ENCODE measurements at places on chromosomes 11 and 22.
A peak's percentile ranks its signal among the peaks of the same experiment; 100 is the strongest.

DNA sequence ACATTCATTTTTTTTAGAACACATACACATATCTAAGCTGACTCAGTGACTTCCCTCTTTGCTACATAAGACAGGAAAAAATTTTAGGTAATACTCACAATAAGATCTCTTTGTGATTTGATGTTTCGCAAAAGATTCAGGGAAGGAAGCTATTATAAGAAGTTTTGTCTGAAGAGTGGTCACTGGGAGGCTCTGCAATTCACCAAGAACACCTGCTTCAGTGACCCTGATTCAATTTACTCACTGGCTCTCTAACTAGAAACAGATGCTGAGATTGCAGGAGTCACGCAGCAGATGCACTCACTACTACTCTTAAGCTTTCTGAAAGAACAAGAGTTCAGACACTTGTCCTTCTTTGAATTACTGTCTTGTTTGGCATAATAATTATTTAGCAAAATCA, 193.6 kb upstream of the DDI1 start:
- no peak for DNase-seq

- no peak for DNase-seq
Observed at GRCh38 chr11:87180742-87181141, 143.0 kb downstream of the TMEM135 start.

DNA sequence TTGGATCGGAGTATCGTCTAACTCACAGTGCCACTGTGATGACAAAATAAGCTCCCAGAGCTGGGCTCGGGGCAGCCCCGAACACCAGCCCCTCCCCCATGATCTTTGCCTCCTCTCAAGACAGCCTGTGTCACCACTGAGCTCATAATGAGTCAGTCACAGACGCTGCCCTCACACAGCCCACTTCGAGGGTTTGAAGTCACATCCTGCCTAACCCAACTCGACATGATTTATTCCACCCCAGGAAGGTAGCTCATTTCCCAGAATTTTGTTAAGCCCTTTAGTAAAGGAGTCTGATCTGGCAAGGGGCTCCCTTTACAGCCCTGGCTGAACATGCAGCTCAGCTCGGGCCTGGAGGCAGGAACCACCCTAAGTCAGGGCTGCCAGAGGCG, 22.8 kb downstream of the MYH9 start:
- peak; percentile 83 for DNase-seq

DNA sequence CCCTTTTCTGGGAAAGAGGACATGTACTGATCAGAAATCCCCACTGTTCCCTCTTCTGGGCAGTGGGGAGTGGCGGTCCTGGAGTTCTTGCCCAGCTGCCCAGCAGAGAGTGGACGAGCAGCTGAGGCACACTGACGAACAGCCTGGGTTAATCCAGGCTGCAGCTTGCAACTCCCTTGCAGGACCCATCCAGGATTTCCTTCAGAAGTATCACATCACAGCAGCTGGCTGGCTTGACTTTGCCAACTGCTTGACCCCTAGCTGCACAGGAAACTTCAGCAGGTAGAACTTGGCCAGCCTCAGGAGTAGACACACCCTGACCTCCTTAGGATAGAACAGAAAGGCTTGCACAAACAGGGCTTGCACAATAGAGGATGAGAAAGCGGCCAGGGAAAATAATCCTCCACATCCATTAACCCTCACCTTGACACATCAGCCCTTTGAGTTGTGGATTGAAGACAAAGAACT, 27.9 kb upstream of the FZD4 start:
- no peak for DNase-seq

DNA sequence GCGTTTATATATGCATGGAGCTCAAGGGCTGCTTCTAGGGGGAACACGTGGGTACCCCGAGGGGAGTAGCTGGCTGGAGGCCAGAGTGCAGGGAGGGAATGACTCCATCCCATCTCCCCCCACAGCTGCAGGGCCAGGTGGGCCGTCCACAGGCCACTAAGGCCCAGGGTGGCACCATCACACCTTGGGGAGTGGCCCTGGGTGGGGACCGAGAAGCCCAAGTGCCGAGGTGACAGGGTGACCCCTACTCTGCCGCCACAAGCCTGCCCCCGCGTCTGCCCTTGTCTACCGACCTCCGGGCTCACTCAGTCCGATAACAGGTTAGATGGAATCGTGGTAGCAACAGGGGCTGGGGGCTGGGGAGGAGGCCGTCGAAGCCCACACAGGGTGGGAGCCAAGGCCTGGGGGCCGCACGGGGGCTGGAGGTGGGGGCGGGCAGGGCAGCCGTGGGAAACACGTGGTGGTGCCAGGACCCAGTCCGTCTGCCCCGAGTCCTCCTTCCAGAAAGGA, 125.7 kb downstream of the KCNQ1OT1 start:
- DNase-seq: no peak

DNA sequence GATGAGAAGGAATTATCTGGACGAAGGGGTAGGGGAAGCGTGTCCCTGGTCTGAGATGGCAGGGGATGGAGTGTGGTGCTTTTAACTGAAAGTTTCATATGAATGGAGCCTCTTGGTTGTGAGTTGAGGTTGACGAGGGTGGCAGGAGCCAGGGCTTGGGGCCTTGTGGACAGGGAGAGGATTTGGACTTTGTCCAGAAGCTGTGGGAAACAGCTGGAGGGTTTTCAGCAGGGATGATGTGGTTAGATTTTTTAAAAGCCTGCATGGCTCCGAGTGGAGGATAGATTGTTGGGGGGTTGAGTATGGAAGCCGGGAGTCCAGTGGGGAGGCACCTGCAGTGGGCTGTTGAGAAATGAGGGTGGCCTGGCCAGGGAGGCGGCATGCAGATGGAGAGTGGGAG, 24.8 kb downstream of the MYO7A start:
- no peak for DNase-seq

GRCh38 chr11:7143908-7144307, 55.1 kb downstream of the RBMXL2 start:
- no peak for DNase-seq

GRCh38 chr11:101051677-101052076, 77.9 kb downstream of the PGR start:
- DNase-seq: no peak

- DNase-seq: no peak
Observed at GRCh38 chr22:45094825-45095224, 68.9 kb upstream of the NUP50 start.

DNA sequence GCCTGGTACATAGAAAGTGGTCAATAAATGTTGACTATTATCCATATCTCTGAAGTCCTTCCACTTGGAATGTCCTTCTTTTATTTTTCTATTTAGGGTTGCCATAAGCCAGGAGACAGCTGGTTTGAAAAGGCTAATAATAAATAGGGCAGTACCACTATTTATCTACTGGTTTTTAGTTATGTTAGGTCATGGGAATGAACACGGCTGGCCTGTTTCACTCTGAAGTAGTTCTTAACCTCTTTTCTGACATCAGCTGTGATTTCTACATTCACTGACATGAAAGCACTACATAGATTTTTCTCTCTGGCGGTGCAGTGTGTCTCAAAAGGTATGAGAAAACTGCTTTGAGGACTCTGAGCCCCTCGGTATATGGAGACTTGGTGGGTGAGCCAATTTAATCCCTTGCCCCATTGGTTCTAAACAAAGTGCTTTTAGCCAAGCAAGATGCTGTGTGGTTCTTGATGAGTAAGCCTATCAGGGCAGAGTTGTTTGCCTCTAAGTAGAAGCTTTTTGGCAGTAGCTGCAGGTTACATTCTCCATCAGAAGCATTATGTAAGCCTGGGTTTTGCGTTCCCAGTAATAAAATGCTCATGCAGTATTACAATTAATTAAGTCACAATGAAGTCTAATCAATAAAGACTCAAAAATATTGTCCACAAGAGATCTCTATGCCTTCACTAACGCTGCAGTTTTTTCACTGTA, 48.7 kb upstream of the APOA1 start:
- no peak for DNase-seq

GRCh38 chr22:42889304-42889703, 32.2 kb upstream of the ARFGAP3 start:
- DNase-seq: no peak

DNA sequence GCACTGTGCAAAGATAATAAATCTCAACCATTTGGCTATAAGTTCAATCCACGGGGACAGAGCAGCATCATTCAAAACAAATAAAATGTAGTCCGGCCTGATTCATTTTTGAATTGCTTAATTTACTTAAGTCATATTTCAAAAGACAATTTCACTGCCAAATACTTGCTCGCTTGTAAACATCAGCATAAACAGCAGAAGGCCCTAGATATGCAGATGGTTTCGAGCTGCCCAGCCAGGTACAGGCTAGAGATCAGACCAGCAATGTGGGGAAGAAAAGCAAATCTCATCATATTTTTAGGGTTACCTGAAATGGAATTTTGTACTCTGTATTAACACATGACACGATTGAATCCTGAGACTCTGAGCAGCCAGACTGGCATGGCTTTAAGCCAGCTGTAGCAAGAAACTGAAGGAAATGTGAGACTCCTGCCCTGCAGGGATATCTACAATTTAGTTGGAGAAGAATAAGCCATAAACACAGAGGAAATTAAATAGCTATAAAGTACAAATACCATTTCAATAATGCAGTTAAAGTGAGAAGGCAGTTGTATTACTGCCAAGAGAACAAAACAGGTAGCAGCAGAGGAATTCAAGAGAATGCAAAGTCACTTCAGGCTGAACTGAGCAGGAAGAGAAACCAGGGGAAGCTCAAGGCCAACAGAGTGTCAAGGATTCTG, 440.3 kb downstream of the ETS1 start:
- DNase-seq: no peak

GRCh38 chr11:97143463-97143862, 753.6 kb downstream of the JRKL start:
- DNase-seq: no peak

DNA sequence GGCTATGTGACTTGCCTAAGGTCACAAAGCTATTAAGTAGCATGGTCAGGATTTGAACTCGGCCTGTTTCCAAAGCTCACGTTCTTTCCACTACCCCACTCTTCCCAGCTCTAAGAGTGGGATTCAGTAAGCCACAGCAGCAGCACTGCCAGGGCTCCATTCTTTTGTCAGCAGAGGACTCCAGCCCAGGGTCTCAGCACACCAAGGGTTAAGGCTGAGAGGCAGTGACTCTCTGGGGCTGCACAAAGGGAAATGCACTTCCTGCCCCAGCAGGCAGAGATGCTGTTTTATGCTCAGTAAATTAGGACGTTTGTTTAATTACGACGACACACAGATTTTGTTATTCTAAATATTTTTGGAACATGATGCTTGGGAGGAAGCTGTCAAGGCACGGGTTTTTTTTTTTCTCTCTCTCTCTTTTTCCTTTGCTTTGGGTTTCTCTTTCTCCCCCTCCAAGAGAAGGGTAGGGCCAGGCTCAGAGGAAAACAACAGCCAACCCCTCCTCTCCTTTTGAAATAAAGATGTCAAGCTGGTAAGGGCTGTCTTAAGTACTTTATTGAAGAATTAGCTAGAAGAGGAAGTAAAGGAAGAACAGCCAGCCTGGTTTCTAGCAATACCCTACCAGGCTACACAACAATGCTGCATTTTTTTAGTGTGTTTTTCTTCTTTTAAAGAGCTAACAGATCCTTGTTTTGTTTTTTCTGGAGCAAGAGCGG, 2.8 kb downstream of the MYH9 start:
- no peak for DNase-seq

DNA sequence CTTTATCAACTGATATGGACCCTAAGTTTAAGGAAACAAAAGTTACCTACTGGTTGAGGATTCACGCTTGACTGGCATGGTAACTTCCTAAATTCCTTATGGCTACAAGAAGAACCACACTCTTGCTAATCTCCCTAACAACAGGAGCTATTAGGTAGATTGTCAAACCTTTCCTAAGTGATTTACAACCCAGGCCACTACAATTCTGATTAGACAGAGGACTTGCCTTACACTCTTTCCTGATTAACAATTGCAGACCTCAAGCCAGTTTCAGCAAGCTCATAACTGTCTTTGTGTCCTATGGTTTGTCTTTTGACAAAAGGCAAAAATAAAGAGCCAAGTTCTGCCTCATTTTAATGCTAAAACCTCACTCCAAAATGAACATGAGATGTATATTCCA, 16.3 kb downstream of the OR52K2 start:
- DNase-seq: no peak

DNA sequence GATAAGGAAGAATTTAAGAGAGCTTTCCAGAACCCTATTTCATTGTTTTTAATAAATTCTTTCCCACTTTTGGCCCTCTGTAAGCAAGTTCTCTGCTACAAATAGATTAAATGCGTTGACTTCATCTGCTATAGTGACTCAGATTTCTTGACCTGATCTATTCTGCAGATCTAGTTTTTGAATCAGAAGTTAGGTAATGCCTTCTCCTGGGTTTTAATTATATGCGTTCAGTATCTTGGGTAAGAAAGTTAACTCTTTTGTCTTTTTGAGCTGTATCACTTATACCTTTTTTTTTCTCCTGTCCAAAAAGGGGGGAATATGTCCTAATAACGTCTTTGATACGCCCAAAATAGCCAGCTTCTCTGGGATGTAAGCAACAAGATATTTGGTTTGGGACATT, 2.4 kb upstream of the HEPHL1 start:
- no peak for DNase-seq
